Osteoblast (primary cell): ENCODE measurements at places on chromosomes 1 and 21.

DNA sequence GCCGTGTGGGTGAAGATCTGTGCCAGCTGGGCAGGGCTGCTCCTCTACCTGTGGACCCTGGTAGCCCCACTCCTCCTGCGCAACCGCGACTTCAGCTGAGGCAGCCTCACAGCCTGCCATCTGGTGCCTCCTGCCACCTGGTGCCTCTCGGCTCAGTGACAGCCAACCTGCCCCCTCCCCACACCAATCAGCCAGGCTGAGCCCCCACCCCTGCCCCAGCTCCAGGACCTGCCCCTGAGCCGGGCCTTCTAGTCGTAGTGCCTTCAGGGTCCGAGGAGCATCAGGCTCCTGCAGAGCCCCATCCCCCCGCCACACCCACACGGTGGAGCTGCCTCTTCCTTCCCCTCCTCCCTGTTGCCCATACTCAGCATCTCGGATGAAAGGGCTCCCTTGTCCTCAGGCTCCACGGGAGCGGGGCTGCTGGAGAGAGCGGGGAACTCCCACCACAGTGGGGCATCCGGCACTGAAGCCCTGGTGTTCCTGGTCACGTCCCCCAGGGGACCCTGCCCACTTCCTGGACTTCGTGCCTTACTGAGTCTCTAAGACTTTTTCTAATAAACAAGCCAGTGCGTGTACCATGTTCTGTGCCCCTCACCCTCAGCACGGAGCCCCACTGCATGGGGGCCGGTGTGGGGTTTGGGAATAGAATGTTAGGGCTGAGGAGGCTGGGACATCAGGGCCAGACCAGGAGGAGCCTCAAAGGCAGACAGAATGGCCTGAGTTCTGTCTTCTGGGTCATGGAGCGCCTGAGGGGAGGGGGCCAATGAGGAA, 21.3 kb downstream of the SERINC2 start:
- no peak for DNase-seq
- no peaks in the 10 kb centered on the region for H3K27me3 ChIP-seq
- no peak overlapping the region for H3K27ac ChIP-seq
- no peak overlapping the region for H3K4me3 ChIP-seq
- H3K36me3 ChIP-seq, result peaks cover 10% of the 10 kb centered on the region
- no peaks in the 10 kb centered on the region for H3K4me1 ChIP-seq

DNA sequence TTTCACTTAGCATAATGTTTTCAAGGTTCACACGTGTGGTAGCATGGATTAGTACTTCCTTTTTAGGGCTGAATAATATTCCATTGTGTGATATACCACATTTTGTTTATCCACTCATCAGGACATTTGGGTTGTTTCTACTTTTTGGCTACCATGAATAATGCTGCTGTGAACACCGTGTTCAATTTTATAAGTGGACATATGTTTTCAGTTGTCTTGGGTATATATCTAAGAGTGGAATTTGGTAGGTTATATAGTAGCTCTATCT, 3.8 kb downstream of the IL22RA1 start:
- no peak overlapping the region for H3K4me3 ChIP-seq
- no peak for DNase-seq
- no peak overlapping the region for H3K27ac ChIP-seq
- H3K4me1 ChIP-seq, result peaks cover 4% of the 10 kb centered on the region
- H3K27me3 ChIP-seq, result peaks cover 7% of the 10 kb centered on the region

DNA sequence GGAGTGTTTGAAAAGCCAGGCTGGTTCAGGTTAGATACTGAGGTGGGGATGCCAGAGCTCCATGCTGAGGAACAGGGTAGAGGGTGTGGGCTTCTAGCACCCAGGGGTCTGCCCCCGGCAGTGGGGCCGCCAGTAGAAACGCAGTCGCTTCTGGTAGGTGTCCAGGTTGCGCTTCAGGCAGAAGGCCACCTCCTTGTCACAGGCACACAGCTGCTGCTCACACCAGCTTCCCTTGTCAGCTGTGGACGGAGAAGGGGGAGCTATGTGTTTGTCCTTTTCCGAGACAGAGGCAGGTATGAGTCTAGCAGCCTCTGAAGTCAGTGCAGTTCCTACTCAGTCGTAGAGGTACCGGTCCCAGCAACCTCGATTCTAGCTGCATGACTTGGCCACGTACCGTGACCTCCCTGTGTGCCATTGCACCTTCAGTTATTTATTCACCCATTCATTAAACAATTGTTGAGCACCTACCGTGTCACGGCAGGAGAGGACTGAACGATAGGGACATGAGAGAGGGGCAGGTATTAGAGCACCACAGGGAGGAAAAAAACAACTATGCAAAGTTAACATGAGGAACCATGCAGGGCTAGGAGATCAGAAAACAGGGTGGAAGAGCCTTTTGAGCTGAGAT, 5.2 kb downstream of the PLA2G2D start:
- DNase-seq, result no peak
- H3K4me3 ChIP-seq, result no peak overlapping the region
- peaks cover 2% of the 10 kb centered on the region for H3K4me1 ChIP-seq

DNA sequence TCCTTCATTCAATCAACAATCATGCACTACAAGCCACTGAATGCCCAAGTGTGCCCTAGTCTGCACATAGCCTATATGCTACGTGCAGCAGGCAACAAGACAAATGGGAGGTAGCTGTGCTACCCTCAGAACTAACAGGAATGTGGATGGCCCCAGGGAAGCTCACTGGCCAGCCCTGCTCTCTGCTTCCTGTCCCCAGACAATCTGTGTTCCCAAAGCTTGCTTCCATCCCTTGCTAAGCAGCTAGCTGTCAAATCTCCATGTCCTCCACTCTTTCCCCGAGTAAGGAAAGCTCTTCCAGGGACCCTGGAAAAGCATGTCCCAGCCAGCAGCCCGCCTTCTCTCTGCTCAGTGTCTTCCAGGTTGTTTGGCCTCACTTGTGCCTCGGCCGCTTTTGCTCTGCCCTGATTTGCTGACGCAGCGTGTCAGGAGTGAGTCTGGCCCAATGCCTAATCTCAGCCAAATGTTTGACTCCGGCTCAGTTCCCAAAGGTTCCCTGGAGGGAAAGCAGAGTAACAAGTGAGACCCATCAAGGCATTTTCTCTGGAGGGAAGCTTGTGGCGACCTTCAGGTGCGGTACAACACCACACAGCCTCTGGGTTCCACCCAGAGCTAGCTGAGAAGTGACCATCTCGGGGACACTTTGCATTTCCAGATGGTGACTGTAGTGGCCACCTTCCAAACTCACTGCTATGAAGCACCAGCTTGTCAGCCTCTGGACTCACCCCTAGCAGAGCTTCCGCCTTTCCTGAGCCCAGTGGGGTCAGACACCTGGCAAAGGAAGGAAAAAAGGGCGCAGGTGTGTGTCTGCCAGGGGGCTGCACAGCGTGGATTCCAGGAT, 243.4 kb downstream of the RHOU start:
- no peak overlapping the region for H3K4me3 ChIP-seq
- H3K4me1 ChIP-seq, result no peaks in the 10 kb centered on the region
- H3K27me3 ChIP-seq, result no peaks in the 10 kb centered on the region

DNA sequence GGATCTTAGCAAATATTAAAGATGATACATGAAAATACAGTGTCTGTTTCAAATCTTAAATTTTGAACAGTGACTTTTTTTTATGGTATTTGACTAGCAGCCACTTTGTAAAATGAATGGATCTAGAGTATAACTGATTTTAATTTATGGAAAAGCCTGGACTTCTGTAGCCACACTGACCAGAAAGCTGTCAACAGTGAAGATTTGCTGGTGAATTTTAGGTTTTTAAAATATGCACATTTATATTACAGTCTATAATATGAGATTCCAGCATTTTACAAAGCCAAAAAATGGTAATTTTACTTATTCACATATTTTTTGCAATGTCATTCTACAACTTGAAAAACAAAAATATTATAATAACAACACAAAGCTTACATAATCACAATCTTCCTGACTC, 131.8 kb downstream of the NEGR1 start:
- no peaks in the 10 kb centered on the region for H3K36me3 ChIP-seq
- DNase-seq, result no peak
- no peak overlapping the region for H3K27ac ChIP-seq
- H3K4me1 ChIP-seq, result no peaks in the 10 kb centered on the region
- no peaks in the 10 kb centered on the region for H3K27me3 ChIP-seq

DNA sequence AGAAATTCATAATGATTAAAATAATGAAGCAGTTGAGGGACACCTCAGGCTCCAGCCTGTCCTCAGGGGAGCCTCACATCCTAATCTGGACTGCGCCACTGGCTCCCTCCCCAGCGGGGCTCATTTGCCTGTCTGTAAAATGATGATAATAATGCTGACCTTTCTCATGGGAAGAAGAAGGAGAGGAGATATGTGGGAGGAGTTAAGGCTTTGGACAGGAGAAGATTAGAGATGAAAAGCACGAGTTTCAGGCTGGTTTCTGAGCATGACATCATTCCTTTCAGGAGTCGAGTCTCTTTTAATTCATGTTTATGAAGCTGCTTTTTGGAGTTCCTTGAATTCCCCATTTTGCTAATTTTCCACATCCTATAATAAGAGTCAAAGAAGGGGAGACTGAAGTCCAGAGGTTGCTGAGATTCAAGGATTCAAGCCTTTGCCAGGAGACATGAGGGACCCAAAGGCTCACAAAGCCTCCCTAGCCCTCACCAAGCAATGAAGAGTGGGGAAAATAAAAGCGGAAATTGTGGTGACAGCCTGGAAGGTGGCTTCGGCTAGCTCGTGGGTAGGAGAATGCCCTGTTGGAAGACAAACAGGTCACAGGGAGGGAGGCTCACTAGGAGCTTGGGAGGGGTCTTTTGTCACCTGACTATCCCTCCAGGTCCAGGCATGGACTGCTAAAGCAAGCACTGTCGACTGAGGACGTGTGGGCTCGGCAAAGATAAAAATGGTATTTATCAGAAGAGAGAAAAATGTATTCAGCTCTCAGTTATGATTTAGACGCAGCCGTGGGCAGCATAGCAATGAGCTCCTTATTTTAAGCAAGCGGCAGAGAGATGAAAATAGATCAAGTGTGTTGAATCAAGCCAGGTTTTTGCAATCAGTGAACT, 27.5 kb upstream of the STMN1 start:
- peaks cover 5% of the 10 kb centered on the region for H3K27me3 ChIP-seq
- no peak overlapping the region for H3K4me3 ChIP-seq
- no peak overlapping the region for H3K27ac ChIP-seq
- DNase-seq, result no peak
- H3K4me1 ChIP-seq, result no peaks in the 10 kb centered on the region

GRCh38 chr1:202160377-202160940, at the start of gene PTPN7:
Gene PTPN7 (minus strand): TSS chr1:202160602. CDS start chr1:202159402, 1,200 bp downstream.
- H3K4me3 ChIP-seq, result no peak within 1 kb of the TSS
- H3K36me3 ChIP-seq, result no peaks in the 10 kb centered on the region
- no peaks in the 10 kb centered on the region for H3K27me3 ChIP-seq
- DNase-seq, result peak; percentile 81
- H3K27ac ChIP-seq, result no peak within 1 kb of the TSS

GRCh38 chr1:91619881-91620280, 119.2 kb downstream of the CDC7 start:
- H3K27ac ChIP-seq, result no peak overlapping the region
- H3K27me3 ChIP-seq, result peaks cover 10% of the 10 kb centered on the region
- no peaks in the 10 kb centered on the region for H3K36me3 ChIP-seq
- DNase-seq, result no peak
- peaks cover 6% of the 10 kb centered on the region for H3K4me1 ChIP-seq

DNA sequence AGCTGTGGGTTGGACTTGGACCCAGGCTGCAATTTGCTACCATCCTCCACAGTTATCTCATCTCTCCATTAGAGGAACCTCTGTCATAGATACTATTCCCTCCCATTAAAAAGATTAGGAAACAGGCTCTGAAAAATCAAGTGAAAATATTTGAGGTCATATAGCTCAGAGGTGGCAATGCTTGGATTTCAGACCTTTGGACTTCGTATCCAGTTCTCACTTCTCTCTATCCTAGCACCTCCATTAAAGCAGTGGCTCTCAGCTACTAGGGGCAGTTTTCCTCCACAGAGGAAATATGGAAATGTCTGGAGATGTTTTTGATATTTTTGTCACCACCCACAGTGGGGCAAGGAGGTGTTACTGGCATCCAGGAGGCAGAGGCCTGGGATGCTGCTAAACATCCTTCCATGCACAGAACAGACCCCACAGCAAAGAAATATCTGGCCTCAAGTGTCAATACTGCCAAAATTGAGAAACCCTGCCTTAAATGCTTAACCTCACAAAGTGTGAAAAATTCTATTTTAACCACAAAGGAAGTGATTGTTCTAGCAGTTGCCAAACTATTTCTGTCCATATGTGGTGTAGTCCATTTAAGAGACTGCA, 54.1 kb downstream of the C8A start:
- H3K4me1 ChIP-seq, result no peaks in the 10 kb centered on the region
- no peak overlapping the region for H3K4me3 ChIP-seq
- no peak overlapping the region for H3K27ac ChIP-seq
- DNase-seq, result no peak
- no peaks in the 10 kb centered on the region for H3K27me3 ChIP-seq
- no peaks in the 10 kb centered on the region for H3K36me3 ChIP-seq

GRCh38 chr1:43844114-43844513, 89.5 kb upstream of the ARTN start:
- no peak for DNase-seq
- peaks cover 5% of the 10 kb centered on the region for H3K4me1 ChIP-seq
- H3K27me3 ChIP-seq, result no peaks in the 10 kb centered on the region
- no peak overlapping the region for H3K27ac ChIP-seq
- H3K36me3 ChIP-seq, result peaks cover 14% of the 10 kb centered on the region
- no peak overlapping the region for H3K4me3 ChIP-seq

GRCh38 chr1:46675549-46676314, 4.1 kb downstream of the TEX38 start:
- H3K36me3 ChIP-seq, result peaks cover 45% of the 10 kb centered on the region
- H3K4me3 ChIP-seq, result no peak overlapping the region
- H3K4me1 ChIP-seq, result no peaks in the 10 kb centered on the region

DNA sequence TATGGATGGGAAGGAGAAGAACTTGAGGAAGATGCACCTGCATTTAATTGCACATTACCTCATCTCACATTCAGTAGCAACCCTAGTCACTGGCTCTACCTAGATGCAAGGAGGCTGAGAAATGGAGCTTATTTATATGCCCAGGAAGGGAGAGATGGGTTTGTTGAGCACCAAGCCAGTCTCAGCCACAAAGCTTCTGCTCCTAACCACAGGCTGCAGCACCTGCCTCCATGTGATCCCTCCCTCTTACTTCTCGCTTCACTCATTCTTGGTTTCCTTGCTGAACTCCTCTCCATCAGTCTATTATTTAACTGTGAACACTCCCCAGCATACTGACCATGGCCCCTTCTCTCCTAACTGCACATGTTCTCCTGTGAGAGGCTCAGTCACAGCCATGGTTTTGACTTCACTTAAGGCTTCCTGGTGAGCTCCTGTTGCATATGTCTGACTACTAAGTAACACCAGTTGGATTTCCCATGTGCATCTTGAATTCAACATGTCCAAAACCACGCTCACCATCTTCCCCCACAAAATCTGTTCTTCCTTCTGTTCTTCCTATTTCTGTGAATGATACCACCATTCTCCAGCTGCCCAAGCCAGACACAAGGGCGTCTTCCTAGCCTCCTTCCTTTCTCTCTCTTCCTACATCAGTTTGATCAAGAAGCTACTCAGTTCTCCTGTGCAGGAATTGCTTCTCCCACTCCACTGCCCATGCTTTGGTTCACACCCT, 139.8 kb downstream of the AK5 start:
- H3K36me3 ChIP-seq, result no peaks in the 10 kb centered on the region
- no peak overlapping the region for H3K27ac ChIP-seq
- peaks cover 6% of the 10 kb centered on the region for H3K4me1 ChIP-seq
